ENCODE measurements at places on chromosomes 6 and 20.

GRCh38 chr6:37938909-37939308, 119.4 kb downstream of the ZFAND3 start:
- DNase-seq: peak; percentile 25

- DNase-seq: no peak
These were observed 137.7 kb upstream of the LRFN2 start for GRCh38 chr6:40724886-40725285.

- DNase-seq: no peak
These were observed 621.8 kb downstream of the CDH26 start for GRCh38 chr20:60579941-60580515.

- DNase-seq: no peak
These were observed 124.8 kb upstream of the SLC2A12 start for GRCh38 chr6:134177236-134177635.

- DNase-seq: peak; percentile 72
These were observed at the start of gene LPIN3 for GRCh38 chr20:41340327-41341055. TSS of gene LPIN3 (plus strand) at chr20:41340821. CDS start at chr20:41345804, 4,983 bp downstream.

DNA sequence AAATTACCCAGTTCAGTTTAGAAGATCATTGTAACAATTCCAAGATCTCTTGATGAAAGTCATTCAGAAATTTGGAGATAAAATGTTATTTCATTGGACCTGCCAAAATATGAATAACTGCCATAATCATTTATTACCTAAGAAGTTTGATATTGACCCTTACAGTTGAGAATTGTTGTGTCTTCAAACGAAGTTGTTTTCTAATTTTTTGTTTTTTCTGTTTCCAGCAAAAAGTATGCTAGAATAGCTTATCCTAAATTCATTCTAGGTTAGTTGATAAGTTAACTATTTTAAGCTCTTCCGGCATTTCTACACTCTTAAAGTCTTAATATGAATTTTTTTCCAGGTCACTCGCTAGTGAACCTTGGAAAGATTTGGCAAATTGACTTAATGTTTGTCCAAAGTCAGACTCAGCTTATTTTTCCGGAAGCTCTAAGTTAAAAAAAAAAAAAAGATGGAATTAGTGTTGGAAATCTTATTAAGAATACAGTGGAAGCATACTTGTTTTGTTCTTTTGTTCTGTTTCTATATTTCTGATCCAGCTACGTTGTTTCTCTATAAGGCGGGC, 28.9 kb downstream of the CYP24A1 start:
- no peak for DNase-seq

GRCh38 chr20:43187476-43188233, 2.1 kb downstream of the PTPRT start:
- no peak for DNase-seq

DNA sequence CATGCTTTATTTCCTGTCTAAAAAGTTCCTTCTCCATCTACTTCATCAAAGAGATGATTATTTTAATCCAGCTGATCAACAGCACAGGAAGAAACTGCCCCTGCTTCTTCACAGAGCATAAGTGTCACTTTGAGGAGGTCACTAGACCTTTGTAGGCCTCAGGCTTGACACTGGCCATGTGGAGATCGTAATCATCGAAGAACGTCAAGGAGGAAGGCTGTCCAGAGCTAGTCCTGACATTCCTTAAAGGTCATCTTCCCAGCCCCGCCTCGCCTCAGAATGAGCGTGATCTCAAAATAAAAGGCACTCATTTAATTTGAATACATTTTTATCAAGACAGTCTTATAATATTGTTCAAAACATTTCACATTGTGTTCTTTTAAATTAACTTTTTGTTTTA, 445.7 kb upstream of the CDH4 start:
- DNase-seq: no peak
